ENCODE measurements at places on chromosomes 13 and 19.

- DNase-seq: no peak
These were observed 17.6 kb downstream of the DCAF15 start for GRCh38 chr19:13969897-13970296.

DNA sequence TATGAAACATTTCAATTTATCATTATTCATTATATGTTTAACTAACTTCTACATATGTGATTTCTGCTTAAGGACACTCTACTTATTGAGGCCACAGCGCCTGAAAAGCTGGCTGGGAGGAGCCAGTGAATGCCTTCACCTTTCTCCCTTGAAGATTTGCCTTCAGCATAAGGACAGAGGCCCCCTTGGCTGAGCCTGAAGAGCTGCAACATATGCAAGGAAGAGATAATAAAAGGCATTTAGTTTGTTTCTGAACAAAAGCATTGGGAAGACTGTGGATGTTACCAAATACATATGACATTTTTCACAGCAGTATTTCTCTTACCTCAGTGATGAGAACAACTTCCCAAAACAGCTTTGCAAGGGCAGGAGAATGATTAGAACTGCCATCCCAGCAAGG is 92.1 kb downstream of the ABCC4 start:
- no peak for DNase-seq

DNA sequence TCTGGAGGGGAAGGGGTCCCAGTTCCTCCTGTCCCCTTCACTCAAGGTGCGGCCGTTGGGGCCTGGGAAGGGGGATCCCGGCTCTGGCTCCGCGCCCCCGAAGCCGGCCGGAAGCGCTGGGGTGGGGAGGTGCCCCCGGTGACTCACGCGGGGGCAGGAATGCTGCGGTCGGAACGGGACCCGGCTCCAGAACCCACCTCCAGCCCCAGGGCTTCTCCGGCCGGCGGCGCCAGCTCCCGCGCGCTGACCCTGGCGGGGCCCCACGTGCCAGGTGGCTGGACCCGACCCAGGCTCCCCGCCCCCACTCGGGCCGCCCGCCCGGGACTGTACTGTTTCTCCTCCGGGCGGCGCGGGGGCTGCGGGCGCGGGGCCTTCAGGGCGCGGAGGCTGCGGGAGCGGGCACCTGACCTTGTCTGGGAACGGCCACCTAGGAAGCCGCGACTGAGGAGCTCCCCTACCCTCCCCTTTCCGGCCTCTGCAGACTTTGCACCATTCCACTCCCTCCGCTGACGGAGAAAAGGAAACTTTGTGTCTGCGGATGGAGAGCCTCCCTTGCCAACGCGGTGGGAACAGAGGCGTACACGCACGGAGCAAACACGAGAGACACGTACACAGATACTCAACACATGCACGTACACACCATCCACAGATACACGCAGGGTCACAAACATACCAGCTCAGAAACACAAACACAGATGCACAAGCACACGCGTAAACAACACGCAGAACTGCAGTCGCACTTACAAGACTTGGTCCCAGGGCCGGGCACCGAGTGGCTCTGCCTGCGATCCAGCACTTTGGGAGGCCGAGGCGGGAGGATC is 7.2 kb downstream of the AXL start:
- DNase-seq: peak; percentile 39

GRCh38 chr19:43639519-43640423 is at the start of gene CADM4:
CADM4 (minus strand) TSS chr19:43639850; CDS start chr19:43639790, 60 bp downstream.
- peak; percentile 30 for DNase-seq
